ENCODE measurements at places on chromosomes 2 and 18.

DNA sequence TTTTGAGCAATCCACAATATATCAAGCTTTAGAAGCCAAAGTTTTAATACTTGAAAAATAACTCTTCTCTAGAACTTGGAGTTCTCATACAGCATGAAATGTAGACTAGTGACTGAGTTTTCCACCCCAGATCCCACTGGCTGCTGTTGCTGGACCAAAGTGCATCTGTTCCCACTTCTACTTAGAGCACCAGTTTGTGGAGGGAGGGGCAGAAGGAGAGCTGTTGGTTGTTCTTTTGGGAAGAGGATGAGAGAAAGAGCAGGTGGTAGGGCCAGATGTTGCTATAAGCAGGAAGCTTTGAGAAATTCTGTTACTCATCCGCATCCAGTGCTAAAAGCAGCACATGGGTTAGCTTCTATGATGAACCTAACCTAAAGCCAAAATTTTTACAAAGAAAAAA, 59.0 kb downstream of the MBD2 start:
- DNase-seq: no peak

DNA sequence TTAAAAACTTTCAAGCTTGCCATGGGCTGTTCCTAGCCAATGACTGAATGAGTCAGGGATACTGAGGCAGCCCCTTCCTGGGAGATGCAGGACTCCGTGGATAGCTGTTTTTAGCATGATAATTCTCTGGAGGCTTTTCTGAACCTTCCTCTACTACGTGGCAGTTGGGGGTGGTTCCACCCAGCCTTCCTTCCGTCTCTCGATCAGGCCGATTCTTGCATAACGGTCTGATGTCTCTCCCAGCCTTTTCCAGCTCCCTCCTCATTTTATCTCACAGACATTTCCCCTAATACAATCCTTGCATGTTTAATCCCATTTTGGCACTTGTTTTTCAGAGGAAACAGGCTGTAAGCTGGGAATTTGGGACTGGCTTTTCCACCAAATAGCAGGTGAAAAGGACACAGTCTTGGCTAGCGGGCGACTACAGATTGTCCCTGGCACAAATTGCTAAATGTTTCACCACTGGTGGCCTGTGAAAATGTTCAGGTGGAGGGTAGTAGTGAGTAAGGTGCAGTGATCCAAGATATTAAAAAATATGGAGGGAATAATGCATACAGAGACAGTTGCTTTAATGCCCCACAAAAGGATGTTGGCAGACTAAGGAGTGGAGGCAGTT, 21.0 kb upstream of the CTLA4 start:
- DNase-seq: no peak

DNA sequence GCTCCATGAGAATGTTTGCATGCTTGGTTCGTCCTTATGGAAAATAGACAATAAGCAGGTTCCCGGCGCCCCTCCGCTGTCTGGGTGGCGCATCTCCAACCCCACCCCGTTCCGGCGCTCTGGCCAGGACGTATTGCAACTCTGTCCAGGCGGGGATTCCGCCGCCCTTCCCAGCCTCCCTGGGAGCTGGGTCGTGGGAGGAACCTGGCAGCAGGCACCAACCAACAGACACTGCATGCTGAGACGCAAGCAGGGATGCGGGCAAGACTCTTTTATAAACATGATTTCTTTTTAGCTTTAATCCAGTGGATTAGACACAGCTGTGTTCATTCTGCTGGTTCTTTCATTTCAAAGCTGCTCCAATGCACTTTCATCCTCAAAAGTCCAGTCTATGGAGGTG, 240.2 kb downstream of the SH3BP4 start:
- DNase-seq: no peak

DNA sequence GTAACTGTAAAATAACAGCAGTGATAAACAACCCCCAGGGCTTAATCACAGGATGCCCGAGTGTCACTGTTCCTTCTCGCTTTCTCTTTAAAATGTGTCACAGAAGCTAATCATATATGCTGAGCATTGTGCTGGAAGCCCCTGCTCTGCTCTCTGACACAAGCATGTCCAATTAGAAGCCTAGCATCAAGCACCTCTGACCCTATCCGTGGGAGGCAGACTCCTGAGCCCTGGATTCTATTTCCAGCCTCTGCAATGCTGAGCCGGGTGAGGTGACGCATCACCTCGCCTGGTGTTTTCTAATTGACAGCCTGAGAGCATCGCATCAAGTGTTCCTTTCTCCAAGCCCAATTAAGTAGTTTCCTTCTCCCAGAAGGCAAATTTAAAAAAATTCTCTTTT, 19.7 kb upstream of the SCG2 start:
- DNase-seq: no peak

DNA sequence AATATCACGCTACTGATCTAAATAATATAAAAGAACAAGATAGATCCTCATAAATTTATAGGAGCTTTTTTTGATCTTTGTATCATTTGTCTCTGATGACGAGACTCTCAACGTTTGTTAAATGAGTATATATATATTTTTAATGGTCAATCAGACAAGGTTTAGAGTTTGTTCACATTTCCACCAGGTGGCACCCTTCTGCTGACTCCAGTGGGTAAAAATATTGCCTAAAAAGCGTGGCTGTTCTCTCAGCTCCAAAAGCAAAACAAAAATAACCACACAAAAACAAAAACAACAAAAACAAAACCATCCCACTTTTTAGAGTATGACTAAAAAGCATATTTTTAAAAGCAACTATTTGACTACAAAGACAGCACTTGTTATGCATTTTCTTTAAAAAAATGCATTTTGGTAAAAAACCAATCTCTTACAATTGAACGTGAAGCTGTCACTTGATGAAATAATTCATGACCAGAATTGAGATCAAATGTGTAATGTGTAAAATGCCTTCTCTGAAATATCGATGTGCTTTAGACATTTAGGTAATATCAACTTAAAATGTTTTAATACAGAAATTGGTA, 723.2 kb downstream of the DPP10 start:
- no peak for DNase-seq

- DNase-seq: no peak
These were observed 21.6 kb downstream of the KANSL3 start for GRCh38 chr2:96616535-96616934.

- no peak for DNase-seq
These were observed 219.6 kb downstream of the MBD2 start for GRCh38 chr18:54004828-54005227.

GRCh38 chr2:122519366-122519765, 763.9 kb downstream of the TSN start:
- DNase-seq: no peak

- DNase-seq: no peak
These were observed 11.3 kb upstream of the KCNF1 start for GRCh38 chr2:10900216-10901109.

DNA sequence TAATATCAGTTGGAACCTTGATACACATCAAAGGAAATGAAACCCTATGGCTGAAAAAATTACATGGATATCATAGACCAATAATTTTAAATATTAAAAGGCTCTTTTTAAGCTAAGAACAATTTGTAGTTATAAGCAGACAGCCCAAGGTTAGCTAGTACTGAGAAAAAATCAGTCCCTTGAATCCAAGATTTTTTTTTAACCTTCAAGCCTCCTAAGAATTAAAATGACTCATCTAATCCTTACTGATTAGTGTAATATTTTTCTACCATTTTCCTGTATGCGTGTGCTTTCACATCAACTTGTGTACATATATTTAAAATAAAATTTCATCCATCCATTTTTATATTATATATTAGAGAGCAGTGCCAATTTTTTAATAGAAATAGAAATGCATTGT, 1004.9 kb upstream of the ZEB2 start:
- DNase-seq: no peak

DNA sequence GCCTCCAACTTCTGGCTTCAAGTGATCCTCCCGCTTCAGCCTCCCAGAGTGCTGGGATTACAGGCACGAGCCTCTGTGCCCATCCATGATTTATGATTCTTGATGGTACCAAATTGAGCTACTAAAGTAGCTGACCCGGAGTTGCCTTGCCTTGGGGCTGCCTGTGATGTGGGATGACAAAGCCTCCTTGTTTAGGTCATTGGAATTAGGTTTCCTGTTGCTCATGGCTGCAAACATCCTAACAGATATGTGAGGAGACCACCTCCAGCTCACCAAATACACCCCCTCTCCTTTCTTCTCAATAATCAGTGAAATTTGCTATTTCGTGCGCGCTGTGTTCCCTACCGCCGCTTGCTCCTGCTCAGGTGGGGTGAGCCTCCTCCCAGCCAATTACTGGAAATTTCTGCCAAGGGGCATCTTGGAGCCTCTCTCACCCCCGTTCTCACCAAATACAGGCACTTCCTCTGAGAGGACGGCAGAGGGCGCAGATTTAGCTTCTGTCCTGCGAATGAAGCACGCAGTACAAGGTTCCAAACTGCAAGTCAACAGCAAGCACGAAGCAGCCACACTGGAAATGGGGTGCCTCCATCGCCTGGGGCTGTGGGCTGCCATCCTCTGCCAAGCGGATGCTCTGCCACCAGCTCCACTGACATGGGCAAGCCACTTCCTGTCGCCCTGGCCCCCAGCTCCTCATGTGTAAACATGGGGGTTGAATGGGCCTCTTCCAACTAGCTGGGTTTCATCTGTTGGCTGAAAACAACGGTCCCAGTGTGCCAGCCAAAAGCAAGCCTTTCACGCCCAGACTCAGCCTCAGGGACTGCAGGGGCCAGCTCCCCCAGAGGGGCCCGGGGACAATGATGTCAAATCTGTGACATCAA, 71.7 kb downstream of the NCAPH start:
- DNase-seq: peak; percentile 66

- no peak for DNase-seq
These were observed 135.3 kb downstream of the C1D start for GRCh38 chr2:67927501-67927900.

- DNase-seq: no peak
These were observed 44.8 kb downstream of the KCMF1 start for GRCh38 chr2:85015653-85016360.

DNA sequence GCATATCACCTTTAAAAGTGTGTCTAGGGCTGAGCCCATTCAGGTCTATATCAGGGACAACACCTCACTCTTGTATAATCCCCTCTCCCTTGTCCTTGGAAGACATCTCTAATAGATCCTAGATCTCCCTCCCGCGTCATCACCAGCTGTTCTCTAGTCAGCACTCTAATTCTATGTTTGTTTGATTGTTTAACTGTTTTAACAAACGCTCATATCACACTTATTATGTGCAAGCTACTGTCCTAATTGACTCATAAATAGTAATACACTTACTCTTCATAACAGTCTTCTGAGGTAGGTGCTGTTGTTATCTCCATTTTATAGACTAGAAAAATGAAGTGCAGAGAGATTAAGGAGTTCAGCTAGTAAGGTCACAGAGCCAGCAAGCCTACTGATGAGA, 1.6 kb upstream of the ERMN start:
- DNase-seq: no peak

DNA sequence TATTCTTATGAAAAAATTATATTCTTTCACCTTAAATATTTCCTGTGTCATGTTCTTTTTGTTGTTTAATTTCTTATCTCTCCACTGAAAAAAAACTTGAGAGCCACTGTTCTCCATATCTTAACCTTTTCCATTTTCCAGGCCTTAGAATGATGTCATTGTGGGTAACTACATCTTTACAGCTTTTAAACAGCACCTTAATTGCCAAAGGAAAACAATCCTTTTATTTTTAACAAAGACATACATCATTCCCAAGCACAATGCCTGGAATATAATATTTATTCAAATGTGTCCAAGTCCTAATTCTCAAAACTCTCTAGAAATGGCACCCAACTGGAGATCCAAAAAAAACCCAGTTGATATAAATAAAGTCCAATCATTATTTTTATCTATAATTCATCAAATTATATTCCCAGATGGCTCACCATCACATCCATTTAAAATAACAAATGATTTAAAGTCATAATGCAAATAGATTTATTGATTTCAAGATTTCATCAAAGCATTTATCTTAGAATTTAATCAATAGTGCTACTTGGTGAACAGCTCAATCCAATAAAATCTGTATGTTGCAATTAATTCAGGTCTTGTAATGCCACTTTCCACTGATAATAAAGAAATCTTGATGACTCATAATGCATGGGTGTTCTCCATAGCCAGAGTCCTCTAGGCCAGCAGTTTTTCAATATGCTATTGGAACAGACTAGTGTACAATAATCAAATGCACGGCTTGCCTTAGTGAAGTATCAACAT, 107.1 kb upstream of the MAPRE2 start:
- no peak for DNase-seq

- no peak for DNase-seq
These were observed 41.6 kb downstream of the LRRC30 start for GRCh38 chr18:7272311-7273049.

- no peak for DNase-seq
These were observed 58.4 kb downstream of the SEMA4F start for GRCh38 chr2:74712223-74713053.

- DNase-seq: no peak
These were observed 16.2 kb downstream of the DLGAP1 start for GRCh38 chr18:4438938-4439337.

- DNase-seq: no peak
These were observed 27.9 kb downstream of the KIAA1328 start for GRCh38 chr18:36856815-36857214.

DNA sequence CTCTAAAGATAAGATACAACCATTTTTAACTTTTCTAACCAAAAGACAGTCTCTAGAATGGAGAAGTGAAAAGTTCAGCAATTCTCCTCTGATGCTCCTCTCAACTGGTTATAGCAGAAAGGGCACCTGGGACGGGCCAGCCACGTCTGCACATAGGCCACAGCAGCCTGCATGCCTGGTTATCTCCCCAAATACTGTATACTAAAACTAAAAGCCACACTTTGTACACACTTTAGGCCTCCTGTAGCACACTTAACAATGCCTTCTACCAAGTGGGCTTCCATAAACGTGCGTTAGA, 179.1 kb downstream of the ANKRD44 start:
- DNase-seq: no peak

DNA sequence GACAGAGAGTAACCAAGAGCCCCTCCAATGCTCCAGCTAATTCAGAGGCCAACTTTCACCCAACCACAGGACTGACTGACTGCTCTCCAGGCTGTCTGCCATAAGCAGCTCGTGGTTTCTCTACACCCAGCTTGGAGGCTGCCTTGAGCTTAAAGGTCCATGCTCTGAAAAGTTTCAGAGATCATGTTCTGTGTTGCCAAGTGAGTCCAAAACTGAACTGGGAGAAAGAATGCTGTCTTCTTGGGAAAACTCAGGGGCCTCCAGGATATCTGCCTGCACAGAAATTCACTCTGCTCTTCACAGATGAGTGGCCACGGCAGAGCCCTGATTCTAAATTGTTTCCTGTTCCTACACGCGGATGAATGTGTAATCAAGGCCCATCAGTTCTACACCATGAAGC, 51.1 kb downstream of the LPIN2 start:
- no peak for DNase-seq

DNA sequence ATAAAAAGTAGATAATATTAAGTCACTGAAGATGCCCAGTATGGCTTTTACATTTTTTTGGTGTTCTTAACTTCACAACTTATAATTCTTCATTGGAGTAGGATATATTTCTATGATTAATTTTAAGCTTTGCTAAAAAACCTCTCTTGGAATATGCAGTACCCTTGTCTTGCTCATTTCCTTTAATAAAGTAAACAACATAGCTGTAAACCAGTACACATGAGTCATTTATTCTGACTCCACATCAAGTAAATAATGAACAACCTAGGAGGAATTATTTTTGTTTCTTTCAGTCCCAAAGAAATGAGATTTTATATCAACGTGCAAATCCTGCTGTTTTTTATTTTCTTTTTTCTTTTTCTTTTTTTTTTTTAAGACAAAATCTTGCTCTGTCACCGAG, 869.1 kb downstream of the CNTNAP5 start:
- no peak for DNase-seq
